ENCODE measurements at places on chromosomes 2 and 18. TPM values are rescaled to one million over a fixed set of nuclear protein-coding genes. Genes with fewer than 3 reads are reported as not detected.

DNA sequence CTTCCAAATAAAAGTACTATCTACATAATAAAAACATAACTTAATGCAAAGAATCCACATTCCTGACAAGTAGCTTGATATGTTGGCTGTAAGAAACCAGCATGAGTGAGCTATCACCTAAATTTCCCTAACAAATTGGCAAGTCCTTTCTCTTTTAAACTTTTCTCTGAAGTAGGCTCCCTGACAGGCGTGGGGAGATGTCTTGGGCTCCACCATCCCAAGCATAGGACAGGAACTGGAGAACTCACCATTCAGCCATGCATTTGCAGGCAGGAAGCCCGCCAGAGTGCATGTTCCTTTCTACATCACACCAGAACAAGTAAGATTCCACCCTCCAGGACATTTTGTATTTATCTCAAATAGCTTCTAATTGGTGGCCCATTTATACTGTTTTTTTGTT lies 921.9 kb upstream of the CELF4 start:
- no peaks in the 10 kb centered on the region for H3K4me1 ChIP-seq
- no peak overlapping the region for H3K4me3 ChIP-seq
- no peak overlapping the region for H3K27ac ChIP-seq

- DNase-seq, result no peak
- no peak overlapping the region for H3K4me3 ChIP-seq
- H3K36me3 ChIP-seq, result no peaks in the 10 kb centered on the region
- H3K4me1 ChIP-seq, result no peaks in the 10 kb centered on the region
- no peaks in the 10 kb centered on the region for H3K27me3 ChIP-seq
Observed at GRCh38 chr2:134305109-134305491, 51.2 kb downstream of the MGAT5 start.

DNA sequence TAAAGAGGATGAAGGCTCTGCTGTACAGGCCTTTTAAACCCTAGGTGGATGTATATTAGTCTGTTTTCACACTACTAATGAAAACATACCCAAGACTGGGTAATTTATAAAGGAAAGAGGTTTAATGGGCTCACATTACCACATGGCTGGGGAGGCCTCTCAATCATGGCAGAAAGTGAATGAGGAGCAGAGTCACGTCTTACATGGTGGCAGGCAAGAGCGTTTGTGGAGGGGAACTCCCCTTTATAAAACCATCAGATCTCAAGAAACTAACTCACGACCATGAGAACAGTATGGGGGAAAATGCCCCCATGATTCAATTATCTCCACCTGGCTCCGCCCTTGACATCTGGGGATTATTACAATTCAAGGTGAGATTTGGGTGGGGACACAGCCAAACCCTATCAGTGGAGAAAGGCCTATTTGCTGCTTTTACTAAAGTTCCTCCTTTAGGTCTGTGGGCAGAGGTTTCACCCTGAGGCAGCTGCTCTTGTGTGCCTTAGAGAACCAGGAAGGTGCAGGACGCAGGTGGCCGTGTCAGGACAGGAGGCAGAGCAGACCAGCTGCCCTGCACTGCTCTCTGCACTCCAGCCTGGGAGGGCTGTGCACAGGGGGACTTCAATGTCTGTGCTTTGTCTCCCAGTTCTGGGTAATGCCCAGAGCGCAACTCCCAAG lies 178.8 kb upstream of the HDAC4 start:
- H3K36me3 ChIP-seq, result no peaks in the 10 kb centered on the region
- H3K27ac ChIP-seq, result no peak overlapping the region
- no peak overlapping the region for H3K4me3 ChIP-seq
- no peak for DNase-seq
- no peaks in the 10 kb centered on the region for H3K27me3 ChIP-seq
- H3K4me1 ChIP-seq, result peaks cover under 1% of the 10 kb centered on the region

DNA sequence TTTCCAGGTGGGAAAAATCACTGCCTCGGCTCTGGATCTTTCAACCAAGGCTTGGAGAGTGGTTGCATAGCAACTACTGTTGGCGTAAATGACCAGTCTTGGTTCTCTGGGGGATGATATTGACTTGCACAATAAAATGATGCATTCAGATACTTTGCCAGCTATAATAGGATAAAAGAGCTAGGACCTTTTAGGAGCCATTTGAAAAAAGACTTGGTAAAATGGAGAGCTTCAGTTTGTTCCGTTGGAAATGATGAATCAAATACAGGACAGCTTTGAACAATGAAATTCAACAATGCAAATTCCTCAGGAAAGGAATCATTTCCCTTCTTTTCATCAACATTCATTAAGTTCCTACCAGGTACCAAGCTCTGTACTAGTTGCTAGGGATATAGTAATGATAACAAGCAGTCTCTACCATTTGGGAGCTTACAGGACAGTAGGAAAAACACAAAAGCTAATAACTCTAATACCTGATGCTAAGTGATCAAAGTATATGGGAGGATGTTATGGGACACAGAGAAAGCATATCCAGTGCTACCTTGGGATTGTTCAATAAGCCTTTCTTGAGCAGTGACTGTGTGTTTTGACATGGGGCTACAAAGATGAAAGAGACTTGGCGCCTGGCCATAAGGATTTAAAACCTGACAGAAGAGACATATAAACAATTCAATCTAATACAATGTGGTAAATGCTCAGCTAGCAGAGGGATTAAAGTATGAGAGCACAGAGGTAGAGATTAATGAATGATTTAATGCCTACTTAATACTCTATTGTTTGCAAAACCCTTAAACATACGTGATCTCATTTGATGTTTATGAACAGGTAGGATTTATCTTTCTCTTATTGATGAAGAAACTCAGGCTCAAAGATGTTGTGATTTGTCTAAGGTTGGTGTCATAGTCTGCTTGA lies 110.7 kb downstream of the QPCT start:
- DNase-seq, result peak; percentile 76
- H3K4me3 ChIP-seq, result no peak overlapping the region
- H3K36me3 ChIP-seq, result no peaks in the 10 kb centered on the region
- H3K4me1 ChIP-seq, result peaks cover 9% of the 10 kb centered on the region
- H3K27me3 ChIP-seq, result no peaks in the 10 kb centered on the region

- no peak overlapping the region for H3K4me3 ChIP-seq
- peaks cover 3% of the 10 kb centered on the region for H3K4me1 ChIP-seq
- no peak overlapping the region for H3K27ac ChIP-seq
- H3K27me3 ChIP-seq, result no peaks in the 10 kb centered on the region
Observed at GRCh38 chr18:48787203-48788151, 163.3 kb downstream of the SMAD7 start.

DNA sequence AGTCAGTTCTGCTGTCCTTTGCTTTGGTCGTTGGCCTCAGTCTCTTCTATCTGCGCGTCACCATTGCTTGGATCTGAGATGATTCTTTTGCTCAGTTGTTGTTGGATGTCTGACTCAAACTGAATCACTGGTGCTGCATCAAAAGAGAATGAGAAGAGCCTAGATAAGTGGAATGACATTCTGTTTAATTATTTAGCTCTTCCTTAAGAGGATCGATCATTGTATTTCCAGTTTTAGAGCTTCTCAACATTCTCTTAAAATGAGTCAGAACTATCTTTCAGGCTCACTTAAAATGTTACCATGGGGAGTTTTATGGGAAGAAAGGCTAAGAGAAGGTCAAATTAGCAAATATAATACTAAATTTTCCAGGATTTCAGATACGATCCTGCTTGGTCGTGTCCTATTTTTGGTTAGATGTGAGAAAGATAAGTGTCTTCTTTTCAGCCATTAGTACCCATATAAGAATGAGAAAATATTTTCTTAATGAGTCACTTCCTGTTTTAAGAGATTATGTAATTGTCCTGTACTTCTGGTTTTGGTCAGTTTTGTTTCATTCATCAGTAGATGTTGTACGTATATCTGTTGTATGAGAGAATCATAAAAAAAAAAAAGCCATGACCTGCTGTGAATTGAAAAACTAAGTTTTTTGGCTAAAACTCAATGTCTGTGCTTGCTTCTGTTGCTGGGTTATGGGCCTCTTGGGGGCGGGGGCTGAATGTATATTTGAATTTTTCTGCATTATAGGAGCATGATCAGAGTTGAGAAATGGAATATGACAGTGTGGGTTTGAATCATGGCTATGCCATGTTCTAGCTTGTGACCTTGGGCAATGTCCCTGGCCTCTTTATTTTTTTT lies 31.6 kb upstream of the CASP10 start:
- no peak overlapping the region for H3K4me3 ChIP-seq
- H3K36me3 ChIP-seq, result no peaks in the 10 kb centered on the region
- no peak for DNase-seq
- H3K27me3 ChIP-seq, result no peaks in the 10 kb centered on the region
- H3K27ac ChIP-seq, result peak overlapping the region; percentile 80

DNA sequence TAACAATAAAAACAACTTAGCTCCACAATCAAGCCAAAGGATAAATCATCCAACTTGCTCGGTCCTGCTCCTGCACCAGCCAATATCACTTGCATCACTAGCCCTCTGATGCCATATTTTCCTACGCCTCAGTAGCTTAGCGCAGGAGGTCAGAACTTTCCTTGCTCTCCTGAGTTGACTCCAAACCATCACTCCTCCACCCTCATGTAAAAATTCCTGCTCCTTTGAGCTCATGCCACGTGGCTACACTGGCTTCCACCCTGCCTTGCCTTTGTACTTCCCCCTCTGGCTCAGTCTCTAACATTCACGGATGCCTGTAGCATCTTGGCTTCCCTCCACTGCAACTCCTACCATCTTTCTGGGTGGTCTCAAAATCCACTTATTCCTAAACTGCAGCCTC lies 25.2 kb downstream of the AAK1 start:
- DNase-seq, result peak; percentile 73
- no peaks in the 10 kb centered on the region for H3K27me3 ChIP-seq
- peak overlapping the region; percentile 75 for H3K27ac ChIP-seq
- peaks cover 10% of the 10 kb centered on the region for H3K4me1 ChIP-seq
- H3K4me3 ChIP-seq, result no peak overlapping the region

KRTCAP3 gene
- total RNA-seq, result 1.9 TPM

ANKRD30BL gene
- total RNA-seq, result 27.7 TPM
